ENCODE measurements at places on chromosomes 3 and 15.

GRCh38 chr15:78023081-78023665 is 54.3 kb downstream of the TBC1D2B start:
- no peak for DNase-seq

DNA sequence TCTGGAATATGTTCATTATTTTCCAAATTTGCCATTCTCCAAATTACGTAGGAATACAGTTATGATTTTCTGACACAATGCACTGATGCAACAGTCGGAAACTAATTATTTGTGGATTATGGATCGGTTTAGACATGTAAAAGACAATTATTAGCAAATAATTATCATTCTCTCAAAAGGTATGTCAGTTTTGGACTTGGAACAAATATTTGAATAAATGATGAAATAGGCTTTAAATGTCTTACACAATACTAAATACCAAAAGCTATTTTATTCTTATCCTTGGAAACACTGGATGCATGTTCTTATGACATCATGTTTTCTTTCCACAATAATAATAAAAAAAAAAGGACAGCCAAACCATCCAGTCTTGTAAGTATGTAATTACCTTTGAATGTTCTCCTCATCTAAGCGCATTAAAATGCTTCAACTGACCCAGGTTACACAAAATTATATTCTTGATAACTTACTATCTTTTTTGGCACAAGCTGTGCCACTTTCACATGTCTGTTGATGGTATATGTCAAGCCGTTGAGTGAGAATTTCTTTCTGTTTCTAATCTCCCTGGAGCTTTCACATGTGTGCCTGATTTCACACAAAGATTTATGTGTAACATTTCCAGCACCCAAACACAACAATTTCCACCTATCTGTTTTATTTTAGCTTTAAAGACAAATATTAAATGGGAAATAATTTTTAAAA is 238.5 kb upstream of the ZNF385D start:
- DNase-seq = no peak

GRCh38 chr15:63545520-63545919 is 41.1 kb downstream of the USP3 start:
- no peak for DNase-seq

GRCh38 chr15:40873694-40874561 is at the start of gene RHOV:
TSS of gene RHOV (minus strand) at chr15:40874234. CDS start at chr15:40874139, 95 bp downstream.
- DNase-seq = peak; percentile 61

DNA sequence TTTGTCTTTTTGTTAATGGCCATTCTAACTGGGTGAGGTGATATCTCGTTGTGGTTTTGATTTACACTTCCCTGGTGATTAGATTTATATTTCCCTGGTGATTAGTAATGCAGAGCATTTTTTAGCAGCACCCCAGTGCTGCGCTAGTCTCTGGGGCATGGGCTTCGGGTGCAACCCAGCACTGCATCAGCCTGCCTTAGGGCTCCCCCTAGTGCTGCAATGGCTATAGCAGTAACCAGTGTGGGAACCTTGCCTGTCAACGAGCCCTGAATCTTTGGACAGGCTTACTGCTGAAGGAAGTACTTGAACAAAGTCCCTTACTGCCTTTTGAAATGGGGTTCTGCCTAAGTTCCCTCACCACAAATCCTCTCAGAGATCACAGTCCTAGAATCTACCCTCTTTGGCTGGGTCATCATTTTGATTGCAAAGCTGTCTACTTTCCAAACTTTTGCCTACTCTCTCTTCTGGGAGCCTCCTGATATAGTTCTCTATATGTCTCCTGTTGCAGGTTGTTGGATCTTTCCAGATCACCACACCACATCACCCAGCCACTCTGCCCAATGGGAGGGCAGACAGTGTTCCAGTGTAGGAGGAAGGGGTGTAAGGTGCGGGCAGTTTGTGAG is 79.2 kb upstream of the CCNL1 start:
- peak; percentile 78 for DNase-seq

DNA sequence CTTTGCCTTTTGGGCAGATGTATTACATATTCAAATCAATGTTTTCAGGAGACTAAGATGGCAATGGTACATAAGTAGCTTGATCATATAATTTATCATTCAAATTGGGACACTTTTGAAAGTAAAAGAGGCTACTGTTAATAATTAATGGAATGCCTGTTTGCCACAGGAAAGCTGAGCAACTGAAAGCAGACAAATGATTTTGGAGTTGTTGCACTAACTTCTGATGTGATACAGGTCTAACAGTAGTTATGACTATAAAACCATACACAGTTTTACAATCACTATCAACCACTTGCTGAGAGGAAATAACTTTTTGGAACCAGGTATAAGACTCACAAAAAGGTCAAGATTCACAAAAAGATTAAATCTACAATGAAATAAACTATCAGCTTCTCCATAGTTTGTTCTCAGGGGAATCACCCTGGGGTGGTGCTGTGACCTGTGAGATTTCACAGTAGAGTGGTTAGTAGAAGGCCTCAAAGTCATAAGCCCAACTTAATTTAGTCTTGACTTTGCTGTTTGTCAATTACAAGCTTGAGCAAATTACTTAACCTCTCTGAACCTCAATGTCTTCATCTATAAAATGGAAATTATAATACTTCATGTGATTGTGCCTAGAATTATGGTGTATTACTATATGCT is 42.7 kb downstream of the HHLA2 start:
- DNase-seq = no peak

DNA sequence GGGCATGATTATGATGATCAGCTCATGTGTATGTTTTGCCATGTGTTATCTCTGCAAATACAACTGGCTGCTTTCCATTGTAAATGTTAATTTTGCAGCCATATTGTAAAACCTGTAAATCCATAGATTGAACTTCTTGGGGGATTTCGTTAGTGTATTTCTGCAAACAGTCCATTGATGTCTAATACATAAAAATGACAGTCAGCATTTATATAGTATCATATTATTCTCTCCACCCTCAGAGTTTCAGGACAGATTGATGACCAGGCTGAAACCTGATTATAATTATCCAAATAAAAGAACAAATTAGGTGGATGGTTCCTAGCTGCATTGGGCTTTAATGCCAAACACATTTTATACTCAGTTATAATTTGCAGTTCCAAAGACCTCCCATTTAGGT is 276.8 kb downstream of the FEZF2 start:
- DNase-seq = no peak

GRCh38 chr3:45145223-45145622 is 955 bp downstream of the CDCP1 start:
- DNase-seq = no peak

DNA sequence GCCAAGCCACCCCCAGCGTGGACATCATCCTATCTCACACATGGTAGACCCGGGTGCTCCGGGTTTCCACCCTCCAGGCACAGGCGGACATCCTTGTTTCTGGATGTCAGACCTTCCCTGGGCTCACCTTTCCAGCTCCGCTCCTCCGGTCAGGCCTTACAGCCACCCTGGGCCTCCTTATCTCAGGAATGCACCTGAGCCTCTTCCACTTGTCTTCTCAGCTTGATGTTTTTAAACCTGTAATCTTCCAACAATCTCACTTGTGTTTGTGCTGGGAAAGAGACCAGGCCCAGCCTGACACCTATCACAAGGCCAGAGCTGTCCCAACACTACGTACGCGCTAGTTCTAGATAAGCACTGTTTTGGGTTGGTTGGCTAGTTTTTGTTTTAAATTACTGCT is 53.9 kb downstream of the NIPA2 start:
- no peak for DNase-seq

- DNase-seq = no peak
Measured at GRCh38 chr3:72162649-72163184, 377.8 kb upstream of the PROK2 start.

DNA sequence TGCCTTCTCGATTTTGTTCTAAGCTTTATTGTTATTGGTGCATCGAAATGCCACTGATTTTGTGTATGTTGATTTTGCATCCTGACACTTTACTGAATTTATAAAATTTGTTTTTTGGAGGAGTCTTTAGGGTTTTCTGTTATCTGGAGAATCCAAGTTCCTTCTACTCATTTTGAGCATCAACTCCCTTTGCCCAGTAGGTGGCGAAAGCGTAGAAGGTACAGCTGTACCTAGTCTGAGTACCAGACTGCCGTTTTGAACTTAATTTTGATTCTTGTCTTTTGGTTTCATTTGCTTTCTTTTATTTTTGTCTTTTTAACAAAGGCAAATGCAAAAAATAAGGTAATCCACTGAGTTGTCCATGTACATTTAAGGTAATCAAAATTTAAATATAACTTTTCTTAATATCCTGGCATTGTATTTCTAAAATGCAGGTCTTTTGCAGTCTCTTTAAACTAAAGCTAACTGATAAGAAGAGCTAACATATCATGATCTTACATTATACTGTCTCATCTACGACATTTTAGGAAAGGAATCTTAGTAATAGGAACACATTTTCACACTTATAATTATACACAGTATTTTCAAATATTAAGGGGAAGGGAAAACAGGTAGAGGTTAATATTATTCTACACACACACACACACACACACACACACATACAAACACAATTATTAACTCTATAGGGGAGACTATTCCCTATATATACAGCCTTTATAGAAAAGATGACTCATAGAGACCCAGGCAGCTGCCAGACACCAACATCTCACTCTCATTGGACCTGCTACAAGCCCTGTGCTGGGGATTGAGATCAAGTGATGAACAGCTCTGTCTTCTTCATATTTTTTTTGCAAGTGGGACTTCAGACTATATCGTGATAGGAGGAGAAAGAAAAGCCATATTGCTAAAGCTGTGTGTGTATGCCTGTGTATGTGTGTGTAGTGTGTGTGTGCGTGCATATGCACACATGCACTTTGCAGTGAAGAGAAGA is 71.8 kb downstream of the SYNPR start:
- peak; percentile 58 for DNase-seq

- DNase-seq = no peak
Measured at GRCh38 chr15:89451846-89452245, 44.5 kb downstream of the RHCG start.

GRCh38 chr15:78988361-78988911 is 43.6 kb upstream of the CTSH start:
- DNase-seq = no peak

DNA sequence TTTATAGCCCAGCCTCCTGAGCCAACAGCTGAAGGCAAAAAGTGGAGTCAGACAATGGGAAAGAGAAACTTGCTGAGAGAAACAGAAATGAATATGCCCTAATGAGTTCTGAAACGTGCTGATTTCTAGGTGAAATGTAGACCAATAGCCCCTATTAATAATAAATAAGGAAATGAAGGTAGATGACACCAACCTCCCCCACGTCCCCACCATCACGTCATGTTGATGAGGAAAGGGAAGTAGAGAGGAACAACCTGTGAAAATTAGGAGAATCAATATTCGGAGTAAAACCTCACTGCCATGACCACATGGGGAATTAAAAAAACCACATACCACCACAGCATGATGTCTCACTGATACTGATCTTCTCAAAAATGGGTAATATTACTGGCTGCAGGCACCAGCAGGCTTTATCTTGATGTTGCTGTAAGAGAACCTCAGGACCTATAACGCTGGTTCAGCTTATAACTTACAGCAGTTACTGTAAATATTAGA is 64.0 kb downstream of the KAT2B start:
- no peak for DNase-seq

DNA sequence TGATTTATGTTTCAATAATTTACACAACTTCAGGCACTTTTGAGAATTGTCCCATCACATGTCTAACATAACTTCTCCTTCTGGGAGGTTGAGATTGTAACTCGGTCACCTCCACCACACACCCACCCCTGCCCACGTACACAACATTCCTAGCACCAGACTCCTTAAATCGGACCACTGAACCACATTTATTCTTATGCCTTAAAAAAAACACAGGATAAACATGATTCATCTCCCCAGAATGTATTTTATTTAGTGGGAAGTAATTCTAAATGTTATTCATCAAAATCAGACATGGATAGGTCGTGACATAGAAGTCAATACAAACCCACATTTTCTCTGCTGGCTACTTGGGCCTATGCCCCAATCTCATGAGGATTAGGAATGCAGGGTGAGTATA is 3.0 kb downstream of the SNTN start:
- DNase-seq = no peak

DNA sequence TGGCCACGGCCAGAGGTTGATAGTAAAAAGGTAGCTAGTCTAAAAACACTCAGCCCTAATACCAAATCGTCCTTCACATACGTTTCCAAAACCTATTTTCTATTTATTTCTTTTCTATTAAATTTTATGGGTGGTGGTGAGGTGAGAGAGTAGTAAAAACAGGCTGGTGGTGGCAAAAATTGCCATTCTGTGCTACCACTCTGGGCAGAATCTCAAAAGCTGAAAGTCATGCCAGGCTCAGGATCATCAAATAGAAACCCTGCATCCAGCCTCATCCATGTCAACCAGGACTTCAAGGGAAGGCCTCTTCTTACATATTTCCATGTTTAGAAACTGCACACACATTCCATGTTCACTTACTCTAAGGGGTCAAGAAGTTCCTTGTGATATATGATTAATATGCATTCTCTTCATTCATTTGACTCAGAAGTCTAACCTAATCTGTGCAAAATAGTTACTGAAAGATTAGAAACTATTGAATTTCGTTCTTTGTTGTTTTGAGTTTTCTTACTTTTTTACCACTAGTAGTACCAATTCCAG is 153.1 kb downstream of the TNIK start:
- no peak for DNase-seq

- DNase-seq = no peak
Measured at GRCh38 chr3:112348943-112349342, 16.0 kb downstream of the CD200 start.

GRCh38 chr15:64959128-64959527 is 30.6 kb downstream of the SPG21 start:
- no peak for DNase-seq

- DNase-seq = no peak
Measured at GRCh38 chr3:129118745-129119144, 2.9 kb downstream of the RAB43 start.

- DNase-seq = no peak
Measured at GRCh38 chr3:145124900-145125678, 1035.9 kb downstream of the PLOD2 start.

GRCh38 chr3:50117120-50117519 is 28.4 kb downstream of the RBM5 start:
- DNase-seq = no peak

- no peak for DNase-seq
Measured at GRCh38 chr3:17411157-17411877, 331.1 kb downstream of the TBC1D5 start.

DNA sequence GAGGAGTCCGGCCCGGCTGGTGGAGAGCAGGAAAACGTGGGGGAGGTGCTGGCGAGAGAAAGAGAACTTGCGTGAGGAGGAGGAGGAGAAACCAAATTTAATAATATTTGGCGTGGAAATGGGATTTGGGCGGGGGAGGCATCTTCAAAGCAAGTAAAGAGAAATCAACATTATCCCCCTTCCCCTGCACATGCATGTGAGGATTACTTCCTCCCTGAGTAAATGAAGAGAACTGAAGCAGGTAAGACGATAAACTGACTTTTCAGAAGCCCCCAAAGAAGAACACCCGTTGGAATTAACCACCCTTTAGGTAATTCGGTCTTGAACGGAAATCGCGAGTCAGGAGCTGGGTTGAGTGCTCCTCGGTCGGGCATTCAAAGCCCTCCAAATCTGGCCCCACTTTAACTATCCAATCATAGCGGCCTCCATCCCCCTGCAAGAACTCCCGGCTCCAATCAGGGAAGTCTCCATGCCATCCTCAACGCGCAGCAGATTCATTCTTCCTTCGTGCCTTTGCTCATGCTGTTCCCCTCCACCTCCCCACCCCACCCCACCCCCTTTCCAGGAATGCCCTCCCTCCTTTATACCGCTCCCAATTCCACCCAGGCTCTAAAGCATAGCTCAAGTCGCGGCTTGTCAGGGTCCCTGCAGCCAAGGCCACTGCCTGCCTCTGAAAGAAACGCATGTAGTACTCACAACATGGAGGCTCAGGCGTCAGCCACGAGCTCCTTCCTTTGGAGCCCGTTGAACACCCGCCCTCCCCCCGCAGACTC is 545 bp upstream of the RFX7 start:
- peak; percentile 48 for DNase-seq

Data from endothelial cell (in vitro differentiated cells).